Ecto neural progenitor cell (in vitro differentiated cells): ENCODE measurements at places on chromosomes 6 and 20.

- no peak for DNase-seq
Observed at GRCh38 chr6:13229205-13230085, 98.9 kb downstream of the TBC1D7 start.

DNA sequence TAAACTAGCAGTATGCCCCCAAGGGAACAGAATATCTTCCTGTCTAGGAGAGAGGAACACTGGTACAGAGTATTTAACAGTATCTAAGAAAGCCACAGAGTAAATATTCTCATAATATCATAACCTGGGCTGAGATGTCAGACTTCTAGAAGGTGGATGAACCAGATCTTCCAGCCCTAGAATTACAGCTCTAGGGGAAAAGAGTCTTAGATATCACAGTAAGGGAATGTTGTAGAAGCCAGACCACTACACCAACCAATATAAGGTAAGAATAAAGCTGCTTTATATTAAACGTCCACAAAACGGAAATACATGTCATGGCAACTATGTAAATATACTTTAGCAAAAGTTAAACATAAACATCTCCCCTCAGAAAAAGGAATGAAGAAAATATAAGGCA is 12.4 kb downstream of the SERINC1 start:
- DNase-seq: no peak

GRCh38 chr6:56986611-56987010 is 31.7 kb downstream of the BEND6 start:
- DNase-seq: no peak

DNA sequence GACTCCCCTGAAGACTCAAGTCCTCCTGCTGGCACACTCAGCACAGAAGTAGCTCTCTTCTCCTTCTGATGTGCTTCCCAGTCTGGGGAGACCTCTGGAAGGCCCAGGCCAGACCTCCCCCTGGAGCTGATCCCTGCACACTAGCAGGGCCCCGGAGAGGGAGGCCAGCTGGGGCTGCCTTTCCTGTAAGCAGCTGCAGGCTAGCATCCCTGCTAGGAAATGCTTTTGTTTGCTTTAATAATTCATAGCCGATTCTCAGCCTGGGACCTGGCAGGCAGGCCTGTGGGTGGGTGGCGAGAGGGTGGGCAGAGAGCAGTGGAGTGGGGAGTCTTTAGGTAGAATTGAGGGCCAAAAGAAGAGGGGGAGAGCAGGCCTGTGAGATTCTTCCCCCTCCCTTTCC is 5.2 kb downstream of the EBF4 start:
- peak; percentile 35 for DNase-seq

DNA sequence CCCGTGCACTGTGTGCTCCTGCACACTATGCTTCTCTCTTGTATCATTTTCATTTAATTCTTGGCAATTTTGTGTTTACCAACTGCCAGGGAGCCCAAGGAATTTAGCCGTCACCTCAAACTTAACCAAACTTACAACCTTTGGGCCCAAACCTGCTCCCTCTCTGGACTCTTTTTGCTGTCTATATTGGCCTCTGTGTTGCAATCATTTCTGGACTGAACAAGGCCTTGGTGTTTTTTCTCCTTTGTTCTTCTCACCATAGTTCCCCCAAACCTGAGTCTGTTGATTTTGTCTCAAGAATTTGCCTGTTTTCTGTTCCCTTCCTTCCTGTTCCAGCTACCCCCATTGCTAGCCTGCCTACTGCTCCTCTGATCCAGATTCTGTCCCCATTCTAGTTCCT is 19.2 kb downstream of the DCBLD1 start:
- no peak for DNase-seq

- DNase-seq: no peak
Observed at GRCh38 chr6:136303516-136303915, 13.9 kb upstream of the BCLAF1 start.

DNA sequence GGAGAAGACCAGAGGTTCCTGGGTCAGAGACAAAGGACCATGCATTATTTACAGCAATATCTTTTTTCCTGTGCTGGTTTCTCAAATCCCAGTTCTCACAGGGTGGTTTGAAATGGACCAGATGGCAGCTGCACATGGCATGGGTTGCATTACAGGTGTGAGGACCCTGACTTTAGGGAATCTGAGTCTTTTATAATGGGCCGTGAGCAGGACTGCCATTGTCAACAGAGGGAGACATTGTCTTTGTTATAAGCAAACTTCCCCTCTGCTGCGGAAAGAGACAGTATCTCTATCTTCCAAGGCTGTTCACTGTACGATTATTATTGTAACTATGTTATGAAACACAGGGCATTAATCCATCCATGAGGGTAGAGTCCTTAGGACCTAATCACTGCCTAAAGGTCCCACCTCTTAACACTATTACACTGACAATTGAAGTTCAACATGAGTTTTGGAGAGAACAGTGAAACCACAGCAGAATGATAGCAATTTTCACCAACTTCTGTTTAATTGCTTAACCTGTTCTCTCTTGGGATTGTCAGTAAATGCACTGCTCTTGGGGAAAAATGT is 156.1 kb upstream of the AGPAT4 start:
- no peak for DNase-seq

- no peak for DNase-seq
Observed at GRCh38 chr6:145380186-145380585, 355.1 kb downstream of the EPM2A start.

- no peak for DNase-seq
Observed at GRCh38 chr20:19004975-19005374, 191.4 kb downstream of the SCP2D1 start.

GRCh38 chr20:24648919-24649318 is 179.5 kb downstream of the SYNDIG1 start:
- DNase-seq: no peak

DNA sequence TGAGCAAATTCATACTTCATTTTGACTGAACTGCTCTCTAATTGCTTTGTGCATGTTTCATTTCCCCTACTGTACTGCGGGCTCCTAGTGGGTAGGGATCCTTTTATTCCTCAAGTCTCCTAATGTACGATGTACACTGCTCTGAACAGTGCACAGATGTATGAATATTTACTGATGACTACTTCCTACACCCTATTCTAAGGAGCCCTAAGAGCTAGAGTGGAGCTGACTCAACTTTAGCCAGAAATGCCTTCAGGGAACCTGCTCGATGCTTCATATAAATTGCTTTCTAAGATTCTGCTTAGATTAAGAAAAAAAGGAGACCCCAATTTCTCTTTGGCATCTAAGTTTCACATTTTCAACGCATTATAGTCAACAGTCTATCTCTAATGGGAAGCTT is 47.6 kb upstream of the SPDEF start:
- no peak for DNase-seq

DNA sequence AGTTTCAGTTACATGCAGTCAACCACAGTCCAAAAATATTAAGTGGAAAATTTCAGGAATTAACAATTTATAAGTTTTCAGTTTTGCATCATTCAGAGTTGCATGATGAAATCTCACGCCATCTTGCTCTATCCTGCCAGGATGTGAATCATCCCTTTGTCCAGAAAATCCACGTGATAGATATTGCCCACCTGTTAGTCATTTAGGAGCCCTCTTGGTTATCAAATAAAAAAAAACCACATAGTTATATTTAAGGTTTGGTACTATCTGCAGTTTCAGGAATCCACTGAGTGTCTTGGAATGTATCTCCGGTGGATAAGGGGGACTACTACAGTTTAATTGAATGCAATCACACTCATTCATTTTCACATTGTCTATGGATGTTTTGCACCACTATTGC is 1249.0 kb upstream of the CITED2 start:
- DNase-seq: no peak

DNA sequence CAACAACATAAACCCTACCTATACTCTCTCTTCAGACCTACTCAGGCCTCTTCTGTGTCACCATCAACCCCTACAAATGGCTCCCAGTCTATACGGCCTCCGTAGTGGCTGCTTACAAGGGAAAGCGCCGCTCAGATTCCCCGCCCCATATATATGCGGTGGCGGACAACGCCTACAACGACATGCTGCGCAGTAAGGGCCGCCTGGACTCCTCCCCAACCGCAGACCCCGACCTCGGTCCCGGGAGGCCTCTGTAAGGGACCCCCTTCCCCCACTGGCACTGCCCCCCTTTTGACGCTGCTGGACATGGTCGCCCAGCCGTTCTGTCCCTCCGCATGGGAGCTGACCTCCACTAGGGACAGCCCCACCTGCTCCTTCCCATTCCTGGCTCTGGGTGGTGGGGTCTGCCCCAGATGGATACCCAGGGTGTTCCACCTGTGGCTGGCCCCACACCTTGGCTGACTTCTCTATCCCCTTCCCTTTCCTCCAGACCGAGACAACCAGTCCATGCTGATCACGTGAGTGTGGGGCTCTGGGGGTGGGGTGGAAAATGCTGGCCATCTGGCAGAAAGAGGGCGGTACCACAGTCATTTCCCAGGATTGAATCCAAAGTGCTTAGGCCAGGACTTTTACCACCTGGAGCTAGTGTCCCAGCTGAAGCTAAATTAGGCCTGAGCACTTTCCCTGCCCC is 25.0 kb downstream of the MYH7B start:
- DNase-seq: no peak

GRCh38 chr6:44117397-44118128 is 9.7 kb downstream of the MRPL14 start:
- no peak for DNase-seq

- DNase-seq: no peak
Observed at GRCh38 chr6:38270367-38270766, 369.4 kb downstream of the BTBD9 start.

DNA sequence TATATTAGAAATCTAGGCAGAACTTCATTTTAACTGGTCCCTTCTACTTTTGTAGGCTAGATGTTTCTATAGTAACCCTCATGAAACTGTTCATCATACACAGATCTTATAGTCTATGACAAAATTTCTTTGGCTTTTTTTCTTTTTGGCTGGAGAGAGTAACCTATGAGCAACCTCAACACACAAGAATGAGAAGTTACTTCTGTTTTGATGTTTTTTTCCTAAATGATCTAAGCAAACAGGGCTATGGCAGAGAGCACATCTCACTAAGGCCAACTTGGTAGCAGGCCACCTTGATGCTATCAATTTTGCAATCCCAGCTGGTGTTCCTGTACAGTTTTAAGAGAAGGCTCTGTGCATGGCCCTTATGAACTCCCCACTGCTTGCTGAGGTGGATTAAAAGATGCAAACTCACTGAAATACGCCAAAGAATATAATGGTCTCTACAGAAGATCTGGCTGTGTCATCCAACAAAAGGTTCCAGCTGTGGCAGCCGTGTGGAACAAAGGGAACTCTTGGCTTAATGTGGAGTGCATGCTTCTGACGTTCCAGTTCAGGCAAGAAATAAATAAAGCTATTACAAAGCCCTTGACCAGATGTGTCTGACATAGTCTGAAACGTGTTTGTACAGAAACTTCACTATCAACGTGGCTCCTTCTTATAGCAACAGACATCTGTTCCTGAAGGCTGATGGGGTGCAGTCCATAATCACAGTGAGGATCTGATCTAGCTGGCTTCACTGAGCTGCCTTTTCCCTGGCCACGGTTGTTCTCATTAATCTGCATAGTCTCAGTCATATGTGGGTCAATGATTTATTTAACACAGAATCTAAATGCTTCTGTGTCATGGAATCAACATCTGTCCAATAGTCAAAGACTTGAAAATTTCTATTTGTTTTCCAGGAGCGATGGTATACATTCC is 481.1 kb downstream of the BMP2 start:
- DNase-seq: no peak

DNA sequence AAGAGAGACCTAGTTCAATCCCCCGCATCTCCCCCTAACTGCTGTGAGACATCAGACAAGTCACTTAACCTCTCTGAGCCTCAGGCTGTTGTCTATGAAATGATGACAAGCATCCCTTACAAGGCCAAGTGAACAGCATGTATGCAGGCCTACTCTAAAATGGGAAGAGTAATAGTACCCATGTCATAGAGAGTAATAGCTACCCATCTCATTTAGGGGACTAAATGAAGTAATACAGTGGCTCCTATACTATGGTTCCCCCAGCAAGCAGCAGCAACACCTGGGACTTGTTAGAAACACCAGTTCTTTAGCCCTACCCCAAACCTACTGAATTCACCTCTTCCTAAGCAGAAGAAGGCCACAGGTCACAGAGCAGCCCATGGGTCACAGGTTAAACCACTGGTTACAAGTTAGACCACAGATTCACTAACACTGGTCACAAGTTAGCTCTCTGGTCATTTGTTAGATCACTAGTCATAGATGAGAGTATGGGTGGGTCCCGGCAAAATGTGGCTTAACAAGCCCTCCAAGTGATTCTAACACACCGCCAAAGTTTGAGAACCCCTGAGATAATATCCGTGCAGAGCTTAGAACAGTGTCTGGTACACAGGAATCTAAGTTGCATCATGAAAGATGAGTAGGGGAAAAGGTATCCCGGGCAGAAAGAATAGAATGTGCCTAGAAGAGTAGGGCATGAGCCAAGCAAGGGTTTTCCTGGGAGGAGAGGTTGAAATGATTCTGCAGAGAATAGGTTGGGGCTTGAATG is 1.4 kb downstream of the DEFB124 start:
- no peak for DNase-seq

DNA sequence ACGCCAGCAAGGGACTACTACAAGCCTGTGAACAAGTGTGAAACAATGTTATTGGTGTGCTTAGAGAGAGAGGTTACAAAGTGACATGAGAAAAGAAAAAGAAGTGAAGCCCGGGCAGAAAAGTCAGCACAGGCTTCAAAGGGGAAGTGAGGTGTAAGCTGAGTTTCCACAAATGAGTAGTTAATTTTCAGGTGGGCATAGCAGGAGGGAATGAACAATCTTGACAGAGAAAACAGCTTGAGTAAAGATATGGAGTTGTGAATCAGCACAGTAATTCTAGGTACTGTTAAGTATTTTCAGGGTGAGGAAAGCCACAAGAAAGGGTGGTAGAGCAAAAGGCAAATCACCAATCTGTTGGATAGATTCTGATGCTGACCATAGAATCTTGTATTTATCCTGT is 4.3 kb downstream of the KCNQ5 start:
- no peak for DNase-seq

- DNase-seq: no peak
Observed at GRCh38 chr6:36120018-36120417, 10.3 kb upstream of the MAPK13 start.

- DNase-seq: no peak
Observed at GRCh38 chr20:59958123-59958522, at the start of gene CDH26. Gene CDH26, plus strand, starts transcription at chr20:59958423. Its CDS starts 304 bp downstream, at chr20:59958727.

- DNase-seq: no peak
Observed at GRCh38 chr6:137013738-137014602, 30.8 kb downstream of the IL20RA start.

- no peak for DNase-seq
Observed at GRCh38 chr20:237489-237888, 10.4 kb downstream of the DEFB129 start.

DNA sequence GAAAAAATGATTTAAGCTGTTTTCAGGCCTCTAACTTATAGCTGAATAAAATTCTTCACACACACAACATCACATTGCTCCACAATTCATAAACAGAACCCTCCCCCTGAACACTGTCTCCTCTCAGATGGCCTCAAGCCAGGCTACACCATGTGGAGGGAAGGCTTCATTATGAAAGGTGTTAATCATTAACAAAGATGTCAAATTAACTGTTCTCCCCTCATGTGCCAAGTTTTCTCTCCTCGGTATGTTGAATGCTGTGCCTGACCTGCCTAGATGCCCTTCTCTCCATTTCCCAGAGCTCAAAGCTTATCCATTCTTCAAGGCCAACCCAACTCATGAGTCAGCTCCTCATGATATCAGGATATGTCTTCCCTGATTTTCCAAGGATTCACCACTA is 210.4 kb downstream of the GMDS start:
- no peak for DNase-seq
